Stimulated activated CD8-positive, alpha-beta memory T cell treated with anti-CD3 and anti-CD28 coated beads, Interleukin-7, amount 100 ng/mL, for 1 hour (primary cell): ENCODE measurements at places on chromosomes 2 and 18.

GRCh38 chr18:56662502-56662901 is 11.3 kb downstream of the WDR7 start:
- DNase-seq, result no peak

GRCh38 chr2:29776406-29776805 is 145.0 kb downstream of the ALK start:
- DNase-seq, result no peak

DNA sequence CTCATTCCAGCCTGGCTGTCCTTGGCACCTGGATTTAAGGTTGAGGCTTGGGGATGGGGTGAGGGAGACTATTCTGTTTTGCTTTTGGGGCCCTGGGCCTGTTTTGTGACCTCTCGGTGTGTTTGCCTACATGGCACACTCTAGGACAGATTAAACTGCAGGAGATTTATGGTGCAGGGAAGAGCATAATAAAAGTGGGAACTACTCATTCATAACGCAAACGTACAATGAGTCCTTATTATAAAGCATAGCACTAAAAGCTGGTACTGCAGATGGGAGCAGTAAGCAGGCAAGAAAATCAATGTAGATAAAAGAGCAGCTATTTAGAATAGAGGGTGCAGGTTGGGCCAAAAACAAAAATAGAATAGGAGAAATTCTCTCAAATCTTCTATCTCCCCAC is 238.4 kb downstream of the ACTR3 start:
- DNase-seq, result no peak

GRCh38 chr2:24894750-24895149 is 25.3 kb downstream of the ADCY3 start:
- DNase-seq, result no peak

DNA sequence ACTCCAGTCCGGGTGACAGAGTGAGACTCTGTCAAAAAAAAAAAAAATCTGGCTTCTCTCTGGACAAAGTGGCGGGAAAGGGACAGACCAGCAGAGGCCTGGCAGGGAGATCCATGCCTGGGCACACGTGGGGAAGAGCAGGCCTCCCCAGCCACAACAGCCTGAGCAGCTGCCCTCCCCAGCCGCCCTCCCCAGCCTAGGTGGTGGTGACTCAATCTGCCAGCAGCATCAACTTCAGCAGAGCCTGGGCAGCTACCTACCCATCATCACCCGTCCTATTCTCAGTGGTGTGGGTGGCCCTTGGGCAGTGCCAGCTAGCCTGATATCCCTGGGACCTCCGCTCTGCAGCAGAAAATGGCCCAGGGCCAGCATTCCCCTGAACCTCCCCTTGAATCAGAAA is 612.4 kb downstream of the FBXO15 start:
- no peak for DNase-seq

DNA sequence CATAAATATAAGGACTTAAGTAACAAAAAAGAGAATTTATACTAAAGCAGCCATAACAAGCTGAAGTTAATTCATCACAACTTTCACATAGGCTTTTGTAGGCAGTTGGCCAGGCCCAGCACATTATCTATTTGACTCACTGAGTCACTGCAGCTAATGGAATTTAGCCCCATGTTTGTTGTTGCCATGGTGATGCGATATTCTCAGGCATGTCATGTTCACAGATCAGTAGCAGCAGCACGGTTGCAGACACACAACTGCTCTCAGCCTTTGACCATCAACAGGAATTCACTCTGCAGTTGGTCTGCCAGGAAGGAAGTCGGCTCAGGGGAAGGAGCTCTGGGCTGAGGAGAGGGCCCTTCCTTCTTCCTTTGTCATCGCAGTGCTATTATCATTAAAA is 639.8 kb downstream of the TMEM182 start:
- no peak for DNase-seq

DNA sequence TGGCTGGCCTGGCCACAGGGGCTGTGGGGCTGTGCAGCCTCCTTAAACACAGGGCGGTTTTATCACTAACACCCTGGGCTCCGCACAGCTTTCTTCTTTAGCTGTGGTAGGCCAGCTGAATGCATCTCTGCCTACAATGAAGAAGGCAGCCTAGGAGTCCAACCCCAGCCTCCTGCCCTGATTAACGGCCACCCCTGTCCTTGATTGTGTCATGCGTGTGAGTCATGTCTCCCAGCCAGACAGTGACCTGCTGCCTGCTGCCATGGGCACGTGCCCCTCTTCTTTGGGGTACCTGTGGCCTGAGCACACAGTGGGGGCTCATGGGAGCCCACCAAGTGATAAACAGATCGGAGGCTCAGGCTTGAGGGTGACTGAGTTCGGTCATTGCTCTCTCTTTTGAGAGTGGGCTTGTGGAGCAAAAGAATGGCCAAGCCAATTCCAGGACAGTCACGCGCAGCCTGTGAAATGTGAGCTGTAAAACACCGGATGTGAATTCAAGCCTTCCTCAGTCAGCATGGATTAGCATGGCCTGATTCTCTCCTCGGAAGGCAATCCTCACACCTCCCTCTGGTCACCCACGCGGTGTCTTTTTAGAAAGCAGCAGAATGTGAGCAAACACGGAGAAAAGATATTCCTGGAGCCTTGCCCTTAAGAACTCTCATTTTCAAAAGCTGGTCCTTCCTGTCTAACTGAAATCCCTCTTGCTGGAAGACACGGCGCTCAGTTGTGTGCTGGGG is 144.1 kb downstream of the CELF4 start:
- no peak for DNase-seq

DNA sequence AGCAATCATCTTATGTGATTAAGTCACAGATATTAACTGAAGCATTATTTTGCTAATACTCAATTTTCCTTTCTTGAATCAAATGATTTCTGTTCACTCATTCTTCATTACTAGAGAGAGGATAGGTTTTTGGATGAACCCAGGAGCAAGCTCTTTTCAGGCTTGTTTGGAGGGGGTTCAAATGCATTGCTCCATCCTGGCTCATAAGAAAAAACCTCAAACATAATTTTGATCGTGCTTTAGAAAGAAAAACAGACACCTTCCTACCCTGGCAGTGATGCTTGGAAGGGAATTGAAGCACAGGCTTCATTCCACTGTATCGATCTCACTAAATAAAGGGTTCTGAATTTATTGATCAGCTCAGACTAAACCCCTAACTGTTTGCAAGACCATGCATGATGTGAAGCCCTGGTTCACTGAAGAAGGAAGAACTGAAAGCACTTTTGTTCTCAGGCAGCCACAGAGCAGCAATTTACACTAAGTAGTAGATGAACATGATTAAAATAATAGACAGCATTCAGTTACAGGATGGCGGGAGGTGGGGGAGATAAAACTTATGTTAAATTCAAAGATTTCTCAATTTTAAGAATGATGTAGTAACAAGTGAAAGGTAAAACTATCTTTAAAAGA is 53.4 kb downstream of the CDH2 start:
- DNase-seq, result no peak

DNA sequence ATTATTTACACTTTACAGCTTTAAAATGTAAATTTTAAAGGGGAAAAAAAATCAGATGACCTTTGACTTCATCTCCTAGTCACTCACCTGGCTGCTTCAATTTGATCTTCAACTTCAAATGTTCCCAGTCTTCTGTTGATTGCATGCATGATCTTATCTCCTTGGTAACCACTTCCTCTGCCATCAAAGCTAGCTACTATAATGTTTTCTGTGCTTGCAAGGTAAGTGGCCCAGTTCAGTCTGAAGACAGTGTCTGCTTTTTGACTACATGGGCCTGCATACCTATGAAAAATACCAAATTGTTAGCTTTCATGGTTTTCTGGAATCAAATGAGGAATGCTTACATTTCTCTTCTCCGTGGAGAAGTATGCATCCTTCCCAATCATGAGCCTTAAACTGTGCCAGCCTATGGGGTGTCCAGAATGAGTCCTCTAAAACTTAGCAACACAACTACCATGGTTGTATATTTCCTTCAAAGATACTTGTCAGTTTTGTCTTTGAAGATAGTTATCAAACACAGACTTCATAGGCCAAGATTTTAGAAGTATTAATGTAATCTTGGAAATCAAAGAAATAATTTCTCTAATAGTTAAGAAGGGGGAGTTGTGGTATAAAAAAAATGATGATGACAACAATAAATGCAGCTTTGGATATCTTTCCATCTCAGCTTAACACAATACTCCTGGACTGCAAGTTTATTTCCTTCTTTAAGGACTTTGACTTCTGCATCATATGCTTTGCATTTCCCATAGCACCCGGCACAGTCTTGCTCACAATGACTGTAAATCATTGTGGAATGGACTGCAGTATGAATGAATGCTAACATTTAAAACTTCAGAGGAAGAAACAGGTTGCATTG is 62.1 kb downstream of the DPP4 start:
- no peak for DNase-seq

DNA sequence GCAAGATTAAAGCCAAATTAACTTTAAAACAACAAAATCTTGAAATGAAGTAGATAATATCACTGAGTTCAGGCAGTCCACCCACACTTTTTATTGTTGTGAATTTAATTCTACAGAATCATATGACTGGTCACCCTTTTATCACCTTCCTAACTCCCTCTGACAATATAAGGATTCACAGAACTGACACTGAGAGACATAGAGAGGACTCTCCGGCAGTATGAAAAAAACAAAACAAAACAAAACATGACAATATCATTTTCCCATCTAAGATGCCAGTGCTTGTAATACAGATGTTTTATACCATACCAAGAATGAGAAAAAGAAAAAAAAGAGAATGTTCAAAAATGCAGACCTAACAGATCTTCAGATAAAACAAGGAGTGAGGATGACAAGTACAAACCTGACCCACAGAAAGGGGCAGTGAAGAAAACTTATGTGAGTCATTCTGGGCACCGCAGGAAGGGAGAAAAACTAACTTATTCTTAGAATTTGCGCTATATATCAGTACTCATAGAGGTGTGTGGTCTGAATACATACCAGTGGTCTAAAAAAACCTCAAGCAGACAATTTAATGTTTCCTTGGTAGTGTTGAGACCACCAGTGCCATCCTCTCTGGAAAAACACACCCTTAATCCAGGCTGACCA is 136.6 kb downstream of the ZAP70 start:
- DNase-seq, result no peak

DNA sequence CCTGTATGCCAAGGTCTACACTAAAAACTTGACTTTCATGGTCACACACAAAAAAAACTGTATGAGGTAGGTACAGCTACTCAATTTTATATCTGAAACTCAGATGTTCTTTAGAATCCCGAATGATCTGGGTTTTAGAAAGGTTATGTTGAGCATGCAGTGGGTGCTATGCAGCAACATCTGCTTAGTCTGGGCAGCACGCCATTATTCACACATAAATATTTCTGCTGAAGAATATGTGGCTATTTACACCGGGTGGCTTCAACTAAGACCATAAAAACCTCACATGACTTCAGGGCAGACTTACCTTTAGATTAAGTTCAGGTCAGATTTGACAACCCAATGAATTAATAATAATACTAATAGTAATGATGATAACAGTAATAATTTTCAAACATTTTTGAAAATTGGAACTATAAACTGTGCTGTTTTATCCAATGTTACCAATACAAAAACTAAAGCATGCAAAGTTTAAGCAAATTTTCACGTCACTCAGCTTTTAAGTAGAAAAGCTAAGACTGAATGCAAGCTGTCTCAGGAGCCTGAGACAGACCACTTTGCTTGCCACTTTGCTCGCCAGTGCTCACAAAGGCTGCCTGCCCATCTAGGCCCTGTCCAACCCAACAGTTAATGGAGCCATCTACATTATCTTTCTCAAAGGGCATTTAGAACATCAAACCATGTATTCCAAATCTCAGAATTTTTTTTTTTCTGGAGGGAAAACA is 292.0 kb downstream of the CNTNAP5 start:
- DNase-seq, result no peak

- no peak for DNase-seq
These were observed 35.2 kb downstream of the HDLBP start for GRCh38 chr2:241280291-241280690.

- DNase-seq, result no peak
These were observed 156.1 kb downstream of the TPGS2 start for GRCh38 chr18:36672437-36673344.

DNA sequence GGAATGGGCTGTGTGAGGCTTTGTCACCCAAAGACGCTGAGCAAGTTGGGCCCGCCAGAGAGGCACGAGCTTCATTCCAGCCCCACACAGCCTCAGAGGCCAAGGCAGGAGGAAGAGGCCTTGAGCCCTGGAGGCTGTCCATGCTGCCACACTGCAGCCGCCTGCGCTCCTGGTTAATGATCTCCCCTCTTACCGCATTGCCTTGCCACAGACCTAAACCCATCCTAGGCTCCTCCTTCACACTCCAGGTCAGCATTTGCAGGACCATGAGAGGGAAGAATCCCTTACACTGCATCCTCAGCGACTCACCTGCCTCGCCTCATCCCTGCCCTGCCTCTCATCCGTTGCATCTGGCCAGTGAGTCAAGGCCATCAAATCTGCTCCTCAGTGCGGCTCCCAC is 24.6 kb downstream of the KIF3C start:
- no peak for DNase-seq

GRCh38 chr2:145038041-145038525 is 518.2 kb upstream of the ZEB2 start:
- DNase-seq, result no peak

DNA sequence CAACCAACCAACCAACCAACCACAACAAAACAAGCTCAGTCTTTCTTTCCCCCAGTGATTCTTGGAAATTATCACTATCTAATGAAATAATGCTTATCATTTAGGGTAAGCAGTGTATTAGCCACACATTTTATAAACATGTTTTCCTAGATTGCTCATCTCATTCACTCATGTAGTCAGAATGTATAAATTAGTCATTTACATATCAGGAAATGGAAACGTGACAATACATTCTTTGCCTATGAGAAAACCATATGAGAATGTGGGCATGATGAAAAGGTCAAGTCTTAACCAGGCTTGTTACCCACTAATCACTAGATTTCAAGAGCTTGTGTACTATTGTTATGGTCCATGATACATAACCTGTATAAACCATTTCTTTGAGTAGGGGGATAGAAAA is 1583.4 kb upstream of the PIK3C3 start:
- no peak for DNase-seq

DNA sequence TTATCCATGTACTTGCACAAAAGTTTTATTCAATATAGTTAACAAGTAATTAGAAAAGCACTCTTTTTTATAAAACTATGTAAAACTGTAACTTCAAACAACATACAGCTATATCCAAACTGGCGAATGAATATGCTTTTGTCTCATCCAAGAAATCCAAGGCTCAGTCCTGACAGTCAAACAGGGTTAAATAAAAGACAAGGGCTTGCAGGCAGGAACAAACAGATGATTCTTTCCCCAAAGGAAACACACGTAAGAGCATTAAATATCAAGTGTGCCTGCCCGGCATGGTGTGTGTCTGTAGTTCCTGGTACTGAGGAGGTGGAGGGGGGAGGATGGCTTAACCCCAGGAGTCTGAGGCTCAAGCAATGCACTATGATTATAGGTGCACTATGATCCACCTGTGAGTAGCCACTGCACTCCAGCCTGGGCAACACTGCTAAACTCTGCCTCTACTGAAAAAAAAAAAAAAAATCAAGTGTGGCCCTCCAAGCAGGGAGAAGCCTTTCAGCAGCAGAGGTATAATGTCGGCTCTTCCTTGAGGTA is 171.3 kb downstream of the DLGAP1 start:
- DNase-seq, result no peak
